ENCODE measurements at places on chromosomes 5 and 9. TPM values are rescaled to one million over a fixed set of nuclear protein-coding genes. Genes with fewer than 3 reads are reported as not detected.

- peak; percentile 70 for DNase-seq
These were observed 2.1 kb downstream of the SH2D3C start for GRCh38 chr9:127776195-127776923.

DNA sequence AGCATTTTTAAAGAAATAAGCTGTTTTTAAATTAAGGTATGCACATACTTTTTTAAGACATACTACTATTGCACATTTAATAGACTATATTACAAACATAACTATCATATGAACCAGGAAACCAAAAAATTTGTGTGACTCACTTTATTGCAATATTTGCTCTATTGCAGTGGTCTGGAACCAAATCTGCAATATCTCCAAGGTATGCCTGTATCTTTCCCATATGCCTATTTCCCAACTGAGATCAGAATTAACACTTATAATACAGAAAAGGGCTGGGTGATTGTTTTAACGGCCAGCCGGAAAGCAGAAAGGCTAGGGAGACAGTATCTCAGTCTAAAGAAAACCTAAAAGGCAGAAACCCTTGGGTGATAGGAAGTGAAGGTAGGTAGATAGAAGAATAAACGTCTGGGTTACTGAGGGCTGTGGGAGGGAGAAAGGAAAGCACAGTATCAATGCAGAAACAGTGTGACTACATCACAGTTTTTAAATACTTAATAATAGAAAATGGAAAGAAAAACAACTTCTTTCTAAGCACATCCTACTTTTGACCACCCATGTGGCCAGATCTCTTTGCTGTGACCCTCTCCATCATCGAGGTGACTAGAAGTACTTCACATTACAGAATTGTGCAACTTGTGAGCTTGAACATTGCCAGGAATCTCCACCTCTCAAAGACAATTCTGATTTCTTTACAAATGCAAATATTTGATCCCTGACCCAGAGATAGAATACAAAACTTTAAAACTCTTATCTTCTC is 126.4 kb downstream of the LPAR1 start:
- DNase-seq = no peak

DNA sequence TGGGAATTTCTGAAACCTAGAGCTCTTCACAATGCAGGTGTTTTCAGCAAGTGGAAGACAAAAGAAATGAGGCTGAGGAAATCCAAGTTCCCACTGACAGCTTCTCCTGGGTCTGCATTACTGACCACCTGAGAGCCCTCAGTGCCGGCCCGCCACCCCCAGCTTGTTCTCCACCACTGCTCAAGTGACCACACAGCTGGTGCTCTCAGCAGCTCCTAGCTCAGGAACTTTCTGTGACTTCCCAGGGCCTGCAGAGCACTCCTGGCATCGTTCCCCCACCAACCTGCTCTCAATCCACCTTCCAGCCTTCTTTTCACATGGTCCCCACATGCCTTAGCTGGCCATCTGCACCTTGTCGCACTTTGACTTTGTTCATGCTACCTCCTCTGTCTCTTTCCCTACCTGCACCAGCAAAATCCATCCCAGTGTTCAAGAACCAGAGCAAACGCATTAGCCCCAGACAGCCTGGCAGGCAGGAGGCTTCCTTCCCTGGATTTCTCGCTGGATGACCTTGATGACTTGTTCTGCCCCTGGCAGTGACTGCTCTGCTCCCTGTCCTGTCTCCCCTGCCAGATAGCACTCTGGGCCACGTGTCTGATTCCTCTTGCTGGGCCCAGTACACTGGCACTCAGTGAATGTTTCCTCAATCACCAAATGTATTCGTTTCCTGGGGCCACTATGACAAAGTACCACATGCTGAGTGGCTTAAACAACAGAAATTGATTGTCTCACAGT is 35.1 kb upstream of the NANS start:
- DNase-seq = peak; percentile 29

- DNase-seq = no peak
These were observed 193.0 kb downstream of the RFX3 start for GRCh38 chr9:3332802-3333201.

DNA sequence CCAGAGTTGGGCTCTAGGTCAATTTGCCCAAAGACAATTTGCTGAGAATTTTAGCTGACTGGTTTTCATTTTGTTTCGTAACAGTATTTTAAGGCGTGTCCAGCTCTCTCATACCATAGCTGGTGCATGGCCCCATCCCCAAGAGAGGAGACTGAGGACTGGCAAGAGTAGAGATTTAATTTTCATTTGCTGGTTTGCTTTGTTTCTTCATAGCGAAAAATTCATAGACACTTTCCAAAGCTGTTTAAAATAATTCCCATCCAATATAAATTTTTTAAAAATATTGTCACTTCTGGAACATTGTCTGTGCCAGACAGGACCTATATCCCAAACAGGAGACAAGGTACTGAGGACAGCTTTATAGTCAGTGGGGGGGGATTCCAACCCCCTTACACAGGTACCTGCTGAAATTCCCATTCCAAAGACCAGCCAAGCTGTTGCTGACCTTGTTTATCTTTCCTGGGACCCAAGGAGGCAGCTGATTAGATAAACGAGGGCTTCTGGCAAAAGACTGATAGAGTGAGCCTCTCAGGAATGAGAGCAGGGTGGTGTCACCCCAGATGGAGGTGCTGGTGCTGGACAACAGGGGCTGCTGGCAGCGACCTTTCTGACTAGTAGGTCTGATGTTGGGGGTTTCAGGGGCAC is 6.8 kb upstream of the ANGPTL2 start:
- no peak for DNase-seq

GRCh38 chr9:128026255-128026772 is 40.8 kb downstream of the NAIF1 start:
- no peak for DNase-seq

GRCh38 chr5:1415059-1415425 is 30.2 kb downstream of the SLC6A3 start:
- no peak for DNase-seq

DNA sequence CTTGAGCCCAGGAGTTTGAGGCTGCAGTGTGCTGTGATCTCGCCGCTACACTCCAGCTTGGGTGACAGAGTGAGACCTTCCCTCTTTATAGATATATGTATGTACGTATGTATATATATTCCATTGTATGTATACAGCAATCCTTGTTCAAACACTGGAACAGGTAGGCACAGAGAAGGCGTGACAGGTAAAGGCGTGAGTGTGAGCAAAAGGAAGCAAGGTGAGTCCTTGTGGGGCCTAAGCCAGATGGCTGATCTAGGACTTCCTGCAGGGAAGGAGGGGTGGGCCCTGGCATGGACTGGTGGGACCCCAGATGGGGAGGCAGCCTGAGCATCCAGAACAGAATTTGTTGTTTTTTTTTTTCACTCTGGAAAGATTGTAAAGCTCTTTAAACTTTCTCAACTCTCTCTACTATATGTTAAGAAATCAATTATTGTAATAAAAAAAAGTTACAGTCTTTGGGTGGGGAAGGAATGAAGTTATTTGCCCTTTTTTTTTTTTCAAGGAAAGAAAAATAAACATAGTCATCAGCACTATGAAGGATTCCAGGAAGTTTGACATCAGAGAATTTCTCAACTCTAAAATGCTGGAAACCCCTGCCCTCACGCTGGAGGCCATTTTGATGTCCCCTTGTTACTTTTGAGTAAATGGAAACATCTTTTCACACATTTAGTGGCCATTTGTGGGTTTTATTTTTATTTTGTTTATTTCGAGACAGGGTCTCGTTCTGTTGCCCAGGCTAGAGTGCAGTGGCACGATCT is 38.9 kb upstream of the STXBP1 start:
- DNase-seq = peak; percentile 30

- DNase-seq = no peak
These were observed 28.3 kb upstream of the UHRF2 start for GRCh38 chr9:6384732-6385131.

DNA sequence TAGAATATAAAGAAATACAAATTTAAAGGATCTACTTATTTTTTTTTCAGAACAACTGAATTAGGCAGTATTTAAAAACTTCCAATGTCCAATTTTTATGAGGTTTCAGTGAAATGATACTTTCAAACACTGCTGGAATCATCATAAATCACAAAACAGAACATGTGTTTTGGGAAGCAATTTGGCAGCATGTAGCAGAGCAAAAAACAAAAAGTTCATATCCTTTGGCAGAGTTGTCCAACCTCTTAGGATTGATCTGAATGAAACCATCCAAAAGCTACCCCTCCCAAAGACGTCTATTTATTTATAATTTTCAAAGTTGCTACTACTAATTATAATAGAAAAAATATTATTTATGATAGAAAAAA is 192.4 kb upstream of the PUM3 start:
- DNase-seq = no peak

GRCh38 chr9:125360601-125361000 is 99.0 kb downstream of the GAPVD1 start:
- DNase-seq = no peak

GRCh38 chr5:172636279-172637050 is 4.6 kb upstream of the NEURL1B start:
- no peak for DNase-seq

- DNase-seq = no peak
These were observed 177.5 kb downstream of the EBF1 start for GRCh38 chr5:158922263-158922592.

DNA sequence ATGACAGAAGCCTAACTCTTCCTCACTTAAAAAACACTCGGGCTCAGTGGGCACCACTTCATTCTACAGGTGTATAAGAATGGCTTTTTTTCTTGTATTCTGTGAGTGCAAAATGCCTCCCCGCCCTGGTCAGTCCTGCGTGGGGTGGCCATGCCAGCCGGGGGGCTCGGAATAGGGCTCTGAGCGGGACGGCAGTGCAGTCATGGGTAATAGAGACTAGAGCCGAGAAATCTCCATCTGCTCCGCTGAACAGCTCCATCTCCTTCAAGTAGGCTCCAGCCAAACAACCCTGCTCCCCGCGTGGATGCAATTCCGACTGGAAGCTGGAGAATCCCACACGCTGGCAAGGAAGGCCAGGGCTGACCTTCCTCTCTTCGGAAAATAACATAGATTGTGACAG is 317.0 kb upstream of the IRX4 start:
- no peak for DNase-seq

- DNase-seq = peak; percentile 36
These were observed 426 bp downstream of the FAM114A2 start for GRCh38 chr5:154038261-154038706.

GRCh38 chr5:64019746-64020145 is 57.5 kb upstream of the HTR1A start:
- no peak for DNase-seq

- DNase-seq = no peak
These were observed 41.1 kb downstream of the FGF1 start for GRCh38 chr5:142644640-142645361.

DNA sequence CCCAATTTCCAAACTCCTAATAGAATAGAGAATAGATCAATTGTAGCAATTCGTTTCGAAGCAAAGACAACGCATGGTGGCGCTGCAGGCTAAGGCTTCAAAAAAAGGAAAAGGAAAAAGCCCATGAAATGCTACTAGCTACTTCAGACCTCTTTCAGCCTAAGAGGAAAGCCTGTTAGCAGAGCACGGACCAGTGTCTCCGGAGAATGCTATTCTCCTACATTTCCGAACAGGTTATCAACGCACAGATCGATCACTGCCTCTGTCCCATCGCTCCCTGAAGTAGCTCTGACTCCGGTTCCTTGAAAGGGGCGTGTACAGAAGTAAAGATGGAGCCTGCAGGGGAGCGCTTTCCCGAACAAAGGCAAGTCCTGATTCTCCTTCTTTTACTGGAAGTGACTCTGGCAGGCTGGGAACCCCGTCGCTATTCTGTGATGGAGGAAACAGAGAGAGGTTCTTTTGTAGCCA is at the start of gene PCDHB15:
PCDHB15 (plus strand) TSS at position 146 of the 468 bp plus-strand sequence; CDS start at position 330, 184 bp downstream.
- peak; percentile 16 for DNase-seq

GRCh38 chr5:10396552-10396951 is 43.1 kb downstream of the MARCHF6 start:
- no peak for DNase-seq

The GADD45G gene
- polyA plus RNA-seq = 157 TPM

The IGFBPL1 gene
- polyA plus RNA-seq = 0.25 TPM

The TMEM252 gene
- 0.16 TPM for polyA plus RNA-seq

The FREM1 gene
- 3.8 TPM for polyA plus RNA-seq

The CCDC183 gene
- polyA plus RNA-seq = 3.8 TPM

The PITX1 gene
- polyA plus RNA-seq = 0.02 TPM

The ADGRD2 gene
- 0.05 TPM for polyA plus RNA-seq

The F2RL2 gene
- 0.11 TPM for polyA plus RNA-seq

The PCDHGA8 gene
- 1.3 TPM for polyA plus RNA-seq

The CNTRL gene
- polyA plus RNA-seq = 3.4 TPM

The TMC1 gene
- 0.05 TPM for polyA plus RNA-seq

The ATOSB gene
- polyA plus RNA-seq = 14.0 TPM
